Activated T-cell treated with anti-CD3 and anti-CD28 coated beads, Interleukin-2, amount 50 U/mL, for 72 hours (primary cell): ENCODE measurements at places on chromosomes 7 and 10. TPM values are rescaled to one million over a fixed set of nuclear protein-coding genes. Genes with fewer than 3 reads are reported as not detected.

The DYNC1I1 gene
- total RNA-seq = not detected

The FAM25A gene
- total RNA-seq = not detected

The OR2A42 gene
- not detected for total RNA-seq

The IFIT3 gene
- 6.7 TPM for total RNA-seq

The ZNF479 gene
- not detected for total RNA-seq

The EPHA1 gene
- 4.2 TPM for total RNA-seq

The CC2D2B gene
- not detected for total RNA-seq

The SEMA3C gene
- total RNA-seq = not detected
